ENCODE measurements at places on chromosomes 5 and 9. TPM values are rescaled to one million over a fixed set of nuclear protein-coding genes. Genes with fewer than 3 reads are reported as not detected.

Gene FAM169A
- total RNA-seq: 5.0 TPM

Gene OLFM1
- total RNA-seq: 3.7 TPM

Gene SHISAL2B
- total RNA-seq: not detected

Gene ASPN
- 6.4 TPM for total RNA-seq

Gene MRPL36
- 29.2 TPM for total RNA-seq

Gene EPB41L4A
- total RNA-seq: 4.1 TPM

Gene MZB1
- total RNA-seq: 1.8 TPM

Gene ADCY2
- total RNA-seq: not detected

Gene EQTN
- total RNA-seq: 0.08 TPM

Gene ST8SIA4
- total RNA-seq: 4.1 TPM

Gene SLC46A2
- total RNA-seq: not detected

Gene MRNIP
- total RNA-seq: 5.4 TPM

Gene ZNF366
- total RNA-seq: 0.75 TPM

DNA sequence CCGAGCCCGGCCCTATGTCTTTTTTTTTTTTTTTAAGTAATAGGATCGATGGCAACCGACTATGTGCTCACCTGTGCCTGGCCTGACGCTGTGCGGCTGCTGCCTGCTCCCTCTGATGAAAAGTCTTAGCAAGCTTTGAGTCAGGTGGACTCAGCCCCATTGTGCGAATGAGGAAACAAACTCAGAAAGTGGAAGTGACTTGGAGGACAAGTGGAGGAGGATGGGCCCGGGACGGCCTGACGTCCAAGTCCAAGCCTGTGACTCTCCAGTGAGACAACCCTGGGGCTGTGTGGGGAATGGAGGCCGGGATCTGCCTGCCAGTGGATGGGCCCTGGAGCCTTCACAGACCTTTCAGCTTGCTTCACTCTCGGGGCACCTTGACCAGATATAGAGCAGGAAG is 57.9 kb downstream of the EXD3 start:
- DNase-seq: no peak
- no peaks in the 10 kb centered on the region for H3K4me1 ChIP-seq
- no peaks in the 10 kb centered on the region for H3K36me3 ChIP-seq

GRCh38 chr5:586751-587285 is 25.3 kb upstream of the CEP72 start:
- no peak for DNase-seq
- no peaks in the 10 kb centered on the region for H3K36me3 ChIP-seq
- H3K27me3 ChIP-seq: peaks cover 2% of the 10 kb centered on the region
- H3K27ac ChIP-seq: no peak overlapping the region
- H3K4me1 ChIP-seq: no peaks in the 10 kb centered on the region

- peaks cover 14% of the 10 kb centered on the region for H3K4me1 ChIP-seq
- no peak for DNase-seq
- H3K27me3 ChIP-seq: no peaks in the 10 kb centered on the region
- no peak overlapping the region for H3K4me3 ChIP-seq
- H3K36me3 ChIP-seq: no peaks in the 10 kb centered on the region
- H3K27ac ChIP-seq: no peak overlapping the region
Observed at GRCh38 chr5:135320718-135321484, 78.1 kb downstream of the MACROH2A1 start.

DNA sequence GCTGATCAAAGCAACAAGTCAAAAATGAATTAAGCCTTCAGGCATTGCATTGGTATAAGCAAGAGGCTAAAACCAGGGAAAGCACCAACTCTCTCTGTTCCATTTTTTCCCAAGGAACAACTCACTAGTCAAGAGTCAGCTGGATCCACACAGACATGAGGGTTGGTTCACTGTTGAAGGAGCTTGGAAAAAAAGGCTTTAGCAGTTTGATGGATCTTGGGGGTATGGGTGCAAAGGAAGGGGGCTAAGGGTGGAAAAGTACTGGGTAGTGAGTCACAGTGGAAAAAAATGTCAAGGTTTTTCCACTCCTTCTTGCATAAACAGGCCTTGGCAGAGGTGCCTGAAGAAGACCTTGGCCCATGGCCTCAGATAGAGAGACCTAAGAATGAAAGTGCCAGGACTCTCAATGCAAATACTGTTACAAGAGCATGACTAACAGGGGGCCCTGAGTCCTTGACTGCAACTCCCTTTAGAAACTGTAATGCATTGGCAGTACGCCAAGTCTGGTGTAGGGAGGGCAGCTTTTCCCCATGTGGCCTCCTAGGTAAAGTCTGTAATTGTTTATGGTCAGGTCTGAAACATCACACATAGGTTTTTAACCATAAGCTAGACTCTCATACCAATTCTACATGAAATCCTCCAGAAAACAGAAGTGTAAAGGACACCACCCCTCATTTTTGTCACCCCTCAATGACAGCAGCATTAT is 23.7 kb downstream of the ACTL7A start:
- peaks cover 18% of the 10 kb centered on the region for H3K4me1 ChIP-seq
- peak overlapping the region; percentile 80 for H3K27ac ChIP-seq
- H3K36me3 ChIP-seq: peaks cover 9% of the 10 kb centered on the region

GRCh38 chr9:137161558-137162486 is 8.0 kb downstream of the LRRC26 start:
- peaks cover 6% of the 10 kb centered on the region for H3K4me1 ChIP-seq
- no peak overlapping the region for H3K27ac ChIP-seq
- no peak for DNase-seq

GRCh38 chr9:121206516-121207370 is 5.1 kb upstream of the RAB14 start:
- H3K4me3 ChIP-seq: no peak overlapping the region
- H3K36me3 ChIP-seq: no peaks in the 10 kb centered on the region
- peaks cover 5% of the 10 kb centered on the region for H3K4me1 ChIP-seq
- H3K27ac ChIP-seq: no peak overlapping the region
- H3K27me3 ChIP-seq: no peaks in the 10 kb centered on the region

- peak; percentile 44 for DNase-seq
- peak overlapping the region; percentile 95 for H3K27ac ChIP-seq
- H3K4me3 ChIP-seq: peak overlapping the region; percentile 66
- no peaks in the 10 kb centered on the region for H3K36me3 ChIP-seq
Observed at GRCh38 chr5:173689737-173690360, 73.4 kb upstream of the BOD1 start.

DNA sequence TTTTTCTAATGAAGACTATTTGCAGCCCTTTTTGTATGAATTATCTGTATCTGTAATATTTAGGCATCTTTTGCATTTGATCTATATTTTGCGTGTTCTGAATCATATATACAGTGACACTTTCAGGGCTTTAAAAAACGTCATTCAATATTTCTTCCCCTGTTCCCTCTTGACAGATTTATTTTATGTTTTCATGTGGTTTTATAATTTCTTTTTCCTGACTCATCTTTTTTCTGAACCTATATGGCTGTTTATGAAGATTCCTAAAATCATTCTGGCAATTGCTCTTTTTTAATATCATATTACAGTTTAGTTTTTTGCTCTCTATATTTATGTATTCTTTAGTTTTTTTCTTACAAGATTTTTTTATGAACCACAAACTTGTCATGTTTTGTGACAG is 67.6 kb downstream of the SMARCA2 start:
- no peak overlapping the region for H3K4me3 ChIP-seq

DNA sequence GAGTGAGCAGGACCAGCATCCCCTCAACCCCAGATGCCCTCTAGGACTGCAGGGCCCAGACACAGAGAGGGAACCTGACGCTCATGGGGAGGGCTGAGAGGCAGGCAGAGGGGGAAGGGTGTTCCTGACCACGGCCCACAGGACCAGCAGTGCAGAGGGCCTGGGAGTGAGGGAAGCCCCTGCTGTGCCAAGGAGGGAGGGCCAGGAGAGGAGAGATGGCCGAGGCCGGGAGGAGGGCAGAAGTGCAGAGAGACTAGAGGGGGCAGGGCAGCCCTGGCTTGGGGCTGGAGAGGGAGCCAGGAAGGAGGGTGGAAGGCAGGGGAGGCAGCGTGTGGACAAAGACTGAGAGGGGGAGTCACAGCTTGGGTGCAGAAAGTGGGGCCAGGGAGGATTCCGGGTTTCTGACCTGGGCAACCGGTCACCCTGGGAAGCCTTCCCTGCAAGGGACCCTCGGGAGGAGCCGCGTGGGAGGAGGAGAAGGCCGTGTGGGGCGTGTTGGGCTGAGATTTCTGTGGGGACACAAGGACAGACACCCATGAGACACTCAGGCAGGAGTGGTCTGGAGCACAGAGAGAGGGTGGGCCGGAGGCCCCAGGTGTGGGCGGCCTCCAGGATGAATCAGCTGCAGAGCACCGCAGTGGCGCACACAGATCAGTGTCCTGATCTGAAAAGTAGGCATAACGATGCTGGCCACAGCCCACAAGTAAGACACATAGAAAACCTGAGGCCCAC is 117.5 kb downstream of the ADAMTS2 start:
- peak overlapping the region; percentile 10 for H3K27ac ChIP-seq
- H3K4me1 ChIP-seq: no peaks in the 10 kb centered on the region
- H3K27me3 ChIP-seq: no peaks in the 10 kb centered on the region
- no peak overlapping the region for H3K4me3 ChIP-seq
- H3K36me3 ChIP-seq: no peaks in the 10 kb centered on the region

DNA sequence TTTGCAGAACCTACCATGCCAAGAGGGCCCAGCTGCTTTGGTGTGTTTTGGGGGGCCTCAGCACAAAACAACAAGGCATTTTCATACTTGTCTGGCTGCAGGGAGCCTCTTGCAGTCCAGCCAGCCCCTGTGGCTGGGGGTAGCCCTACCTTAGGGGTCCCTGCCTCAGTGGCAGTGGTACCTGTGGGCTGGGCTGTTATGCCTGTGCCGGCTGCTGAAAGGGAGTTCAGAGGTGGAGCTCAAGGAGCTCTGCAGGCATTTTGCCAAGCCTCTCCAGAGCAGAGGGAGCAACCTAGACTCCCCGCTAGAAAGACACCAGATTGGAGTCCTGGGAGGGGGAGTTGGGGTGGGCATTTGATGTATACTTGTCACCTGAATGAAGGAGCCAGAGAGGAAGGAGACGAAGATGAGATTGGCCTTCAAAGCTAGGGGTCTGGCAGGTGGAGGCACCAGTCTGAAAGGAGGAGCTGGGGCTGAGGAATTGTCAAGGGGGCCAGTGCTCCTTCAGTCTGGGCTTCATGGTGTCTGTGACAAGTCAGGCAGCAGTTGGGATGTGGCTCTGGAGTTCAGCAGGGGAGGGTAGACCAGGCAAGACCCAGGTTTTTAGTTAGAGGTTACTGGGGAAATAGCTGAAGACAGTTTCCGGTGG is 1.5 kb downstream of the SHROOM1 start:
- H3K27ac ChIP-seq: peak overlapping the region; percentile 96
- no peak for DNase-seq
- peaks cover 11% of the 10 kb centered on the region for H3K36me3 ChIP-seq
- peaks cover 16% of the 10 kb centered on the region for H3K4me1 ChIP-seq

GRCh38 chr5:6754766-6755165 is 41.5 kb downstream of the TENT4A start:
- H3K36me3 ChIP-seq: peaks cover 8% of the 10 kb centered on the region
- no peaks in the 10 kb centered on the region for H3K27me3 ChIP-seq
- no peak for DNase-seq
- no peak overlapping the region for H3K4me3 ChIP-seq

DNA sequence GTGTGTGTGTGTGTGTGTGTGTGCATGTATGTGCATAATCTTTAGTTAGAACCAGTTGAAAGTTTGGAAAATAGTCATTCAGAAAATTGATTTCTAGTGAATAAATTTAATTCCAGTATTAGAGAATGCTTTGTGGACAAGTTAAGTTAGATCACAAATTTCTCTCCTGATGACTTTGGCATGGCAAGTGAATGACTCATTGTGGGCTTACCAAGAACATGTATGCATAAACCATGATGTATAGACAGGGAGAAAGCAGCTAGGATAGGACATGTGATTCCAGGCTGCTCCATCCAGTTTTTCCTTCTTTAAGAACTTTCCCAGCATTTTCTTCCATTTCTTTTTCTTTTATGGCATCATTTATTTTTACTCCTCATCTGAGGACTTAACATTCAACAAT is 85.7 kb upstream of the SGCD start:
- H3K4me3 ChIP-seq: no peak overlapping the region
- no peaks in the 10 kb centered on the region for H3K36me3 ChIP-seq
- H3K27ac ChIP-seq: no peak overlapping the region
- H3K4me1 ChIP-seq: no peaks in the 10 kb centered on the region
- no peaks in the 10 kb centered on the region for H3K27me3 ChIP-seq

- peaks cover 2% of the 10 kb centered on the region for H3K4me1 ChIP-seq
- no peak overlapping the region for H3K4me3 ChIP-seq
- DNase-seq: no peak
Observed at GRCh38 chr9:130739081-130739480, 45.5 kb downstream of the EXOSC2 start.

GRCh38 chr9:127155314-127155960 is 33.0 kb upstream of the ANGPTL2 start:
- no peak overlapping the region for H3K27ac ChIP-seq
- peak; percentile 6 for DNase-seq
- no peak overlapping the region for H3K4me3 ChIP-seq

DNA sequence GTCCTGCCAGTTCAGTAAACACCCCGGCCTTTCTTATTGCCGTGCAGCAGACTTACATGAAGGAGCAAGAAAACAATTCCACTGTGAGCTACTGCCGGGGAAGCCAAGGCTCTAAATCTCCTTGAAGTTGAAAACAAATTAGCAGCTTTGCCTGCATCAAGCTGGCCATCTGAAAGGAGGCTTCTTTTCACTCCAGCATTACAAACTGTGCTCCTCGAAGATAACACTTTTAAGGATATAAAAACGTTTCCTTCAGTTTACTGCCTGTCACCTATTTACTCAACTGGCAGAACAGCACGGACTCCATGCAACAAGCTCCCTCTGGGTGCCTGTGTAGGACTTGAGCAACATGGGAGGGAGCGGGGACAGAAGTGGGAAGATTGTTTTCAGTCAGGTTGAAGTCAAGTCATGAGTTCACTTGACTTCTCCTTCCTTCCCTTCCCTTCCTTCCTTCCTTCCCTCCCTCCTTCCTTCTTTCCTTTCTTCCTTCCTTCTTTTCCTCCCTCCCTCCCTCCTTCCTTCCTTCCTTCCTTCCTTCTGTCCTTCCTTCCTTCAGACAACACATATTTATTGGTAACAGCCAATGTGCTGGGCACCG is 67.4 kb downstream of the ZNF608 start:
- H3K36me3 ChIP-seq: no peaks in the 10 kb centered on the region
- peaks cover 4% of the 10 kb centered on the region for H3K4me1 ChIP-seq
- H3K27me3 ChIP-seq: no peaks in the 10 kb centered on the region
- H3K4me3 ChIP-seq: no peak overlapping the region
- no peak overlapping the region for H3K27ac ChIP-seq

DNA sequence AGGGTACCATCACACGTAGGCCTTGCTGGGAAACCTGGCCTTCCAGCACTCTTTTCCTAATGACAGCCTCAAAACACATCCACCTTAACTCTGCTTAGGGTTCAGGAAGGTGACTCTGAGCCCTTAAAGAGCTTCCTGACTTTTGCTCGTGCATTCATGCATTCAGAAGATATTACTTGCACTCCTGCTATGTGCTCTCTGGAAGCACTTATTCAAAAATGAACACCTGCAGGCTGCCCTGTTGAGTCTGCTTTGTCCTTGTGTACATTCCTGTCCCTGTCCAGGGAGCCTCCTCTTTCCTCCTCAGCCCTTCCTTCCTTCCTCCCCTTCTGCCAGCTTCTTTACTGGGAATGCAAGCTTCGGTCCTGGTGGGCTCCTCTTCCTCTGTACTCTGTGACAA is 61.5 kb downstream of the SPRY4 start:
- H3K27me3 ChIP-seq: no peaks in the 10 kb centered on the region
- no peaks in the 10 kb centered on the region for H3K4me1 ChIP-seq
- no peak overlapping the region for H3K27ac ChIP-seq
- no peaks in the 10 kb centered on the region for H3K36me3 ChIP-seq
- no peak overlapping the region for H3K4me3 ChIP-seq
